ENCODE measurements at places on chromosomes 4 and X. TPM values are rescaled to one million over a fixed set of nuclear protein-coding genes. Genes with fewer than 3 reads are reported as not detected.
A peak's percentile ranks its signal among the peaks of the same experiment; 100 is the strongest.

- H3K4me3 ChIP-seq, result no peak overlapping the region
- DNase-seq, result no peak
- H3K4me1 ChIP-seq, result no peaks in the 10 kb centered on the region
- no peak overlapping the region for H3K27ac ChIP-seq
- H3K36me3 ChIP-seq, result no peaks in the 10 kb centered on the region
- no peaks in the 10 kb centered on the region for H3K27me3 ChIP-seq
These were observed 69.6 kb downstream of the EPHA5 start for GRCh38 chr4:65600656-65601055.

- DNase-seq, result no peak
- no peaks in the 10 kb centered on the region for H3K27me3 ChIP-seq
- no peak overlapping the region for H3K27ac ChIP-seq
- H3K4me1 ChIP-seq, result no peaks in the 10 kb centered on the region
These were observed 76.0 kb downstream of the AFF2 start for GRCh38 chrX:148576396-148576795.

Gene HTN3
- total RNA-seq, result not detected

- no peak for DNase-seq
- H3K36me3 ChIP-seq, result no peaks in the 10 kb centered on the region
- H3K27ac ChIP-seq, result no peak overlapping the region
- no peaks in the 10 kb centered on the region for H3K27me3 ChIP-seq
- H3K4me1 ChIP-seq, result no peaks in the 10 kb centered on the region
These were observed 14.9 kb upstream of the MORC4 start for GRCh38 chrX:107014936-107015335.

DNA sequence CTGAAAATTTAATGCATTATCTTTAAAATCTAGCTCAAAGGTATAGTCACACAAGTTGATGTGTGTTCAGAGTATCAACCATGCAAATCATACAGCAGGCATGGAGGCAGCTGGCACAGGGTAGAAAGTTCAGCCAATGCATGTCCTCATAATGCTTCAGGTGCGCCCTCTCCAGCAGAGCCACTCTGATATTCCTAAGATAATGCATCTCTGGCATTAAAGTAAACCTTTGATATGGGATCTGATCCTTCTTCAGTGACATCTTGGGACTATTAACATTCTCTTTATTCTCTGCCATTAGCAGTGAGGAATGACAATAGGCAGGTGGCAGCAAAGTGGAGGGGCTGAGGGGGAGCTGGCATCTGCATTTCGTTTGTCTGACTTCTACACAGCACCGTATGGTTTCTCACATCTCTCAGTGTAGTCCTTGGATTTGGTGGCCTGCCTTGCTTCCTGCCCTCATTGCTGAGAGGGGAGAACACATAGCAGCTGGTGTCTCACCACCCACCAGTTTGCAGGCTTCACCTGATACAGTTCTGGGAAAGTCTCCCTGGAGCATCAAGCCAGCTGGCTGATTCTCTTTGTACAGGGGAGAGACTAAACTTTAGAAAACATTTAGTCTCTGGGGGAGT is 168.7 kb upstream of the TBC1D9 start:
- H3K36me3 ChIP-seq, result no peaks in the 10 kb centered on the region
- no peaks in the 10 kb centered on the region for H3K27me3 ChIP-seq
- H3K4me3 ChIP-seq, result no peak overlapping the region
- H3K4me1 ChIP-seq, result no peaks in the 10 kb centered on the region
- H3K27ac ChIP-seq, result no peak overlapping the region
- DNase-seq, result no peak

- no peaks in the 10 kb centered on the region for H3K36me3 ChIP-seq
- no peaks in the 10 kb centered on the region for H3K27me3 ChIP-seq
- H3K4me3 ChIP-seq, result peak overlapping the region; percentile 53
- DNase-seq, result no peak
- H3K4me1 ChIP-seq, result peaks cover 10% of the 10 kb centered on the region
These were observed 697 bp downstream of the ZNF280C start for GRCh38 chrX:130267956-130268448.

DNA sequence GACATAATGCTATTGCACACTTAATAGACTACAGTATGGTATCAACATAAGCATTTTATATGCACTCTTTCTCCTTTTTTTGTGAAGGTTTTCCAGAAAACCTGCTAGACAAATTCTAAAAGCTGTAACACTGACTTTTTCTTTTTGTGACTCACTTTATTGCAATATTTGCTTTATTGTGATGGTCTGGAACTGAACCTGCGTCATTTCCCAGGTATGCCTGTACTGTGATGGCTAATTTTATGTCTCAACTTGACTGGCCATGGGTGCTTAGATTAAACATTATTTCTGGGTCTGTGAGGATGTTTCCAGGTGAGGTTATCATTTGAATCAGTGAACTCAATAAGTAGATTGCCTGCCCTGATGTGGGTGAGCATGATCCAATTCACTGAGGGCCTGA is 35.5 kb upstream of the LAMP2 start:
- no peak for DNase-seq
- no peaks in the 10 kb centered on the region for H3K36me3 ChIP-seq
- H3K27ac ChIP-seq, result no peak overlapping the region
- H3K4me3 ChIP-seq, result no peak overlapping the region
- H3K4me1 ChIP-seq, result no peaks in the 10 kb centered on the region

All from left lung (tissue), 14 donors.